Esophagus mucosa (tissue), 1 donor: ENCODE measurements at places on chromosomes 11 and 22.

DNA sequence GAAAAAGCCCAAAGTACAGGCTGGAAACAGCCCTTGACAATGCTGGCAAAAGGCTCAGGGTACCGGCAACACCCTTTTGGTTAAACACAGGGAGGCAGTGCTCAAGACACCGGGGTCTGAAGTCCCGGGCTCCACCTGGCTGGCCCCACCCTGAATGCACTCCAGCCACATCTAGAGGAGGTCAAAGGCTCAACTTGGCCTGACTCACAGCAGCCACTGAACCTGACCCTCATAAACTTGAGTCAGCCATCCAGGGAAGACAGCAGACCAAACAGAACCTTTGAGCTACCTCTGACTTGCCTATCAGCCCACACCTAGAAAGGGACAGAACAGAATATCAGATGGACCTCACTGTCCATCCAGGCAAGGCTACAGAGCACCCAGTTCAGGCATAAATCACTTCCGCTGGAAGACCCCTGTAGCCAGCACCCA is 3.8 kb downstream of the CFL1 start:
- ATAC-seq: no peak

- ATAC-seq: no peak
Measured at GRCh38 chr11:110830344-110830743, 118.1 kb upstream of the ARHGAP20 start.

DNA sequence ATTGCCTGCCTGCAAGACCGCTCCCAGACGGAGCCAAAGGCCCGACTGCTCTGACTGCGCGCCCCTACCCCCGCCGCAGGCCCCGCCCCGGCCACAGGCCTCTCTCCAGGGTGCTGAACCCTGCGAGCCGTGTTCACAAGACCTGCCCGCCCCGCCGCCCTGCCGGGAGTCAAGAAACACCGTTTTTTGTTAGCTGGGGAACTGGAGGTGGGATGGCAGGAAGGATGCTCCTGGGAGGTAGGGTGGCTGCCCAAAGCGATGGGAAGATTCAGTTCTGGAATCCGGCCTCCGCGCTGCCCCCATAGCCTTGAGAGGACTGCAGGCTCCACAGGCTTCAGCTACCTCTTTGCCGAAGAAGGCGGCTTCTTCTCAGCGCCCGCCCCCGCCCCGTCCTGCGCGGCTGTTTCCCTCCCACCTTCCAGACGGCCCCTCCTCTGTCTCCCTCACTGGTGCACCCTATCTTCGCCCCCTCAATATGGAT is 2.7 kb upstream of the PDE2A start:
- peak; percentile 52 for ATAC-seq

GRCh38 chr22:39215426-39216142 is 29.2 kb downstream of the PDGFB start:
- ATAC-seq: no peak

GRCh38 chr11:75349521-75350116 is 1.8 kb downstream of the ARRB1 start:
- ATAC-seq: no peak

DNA sequence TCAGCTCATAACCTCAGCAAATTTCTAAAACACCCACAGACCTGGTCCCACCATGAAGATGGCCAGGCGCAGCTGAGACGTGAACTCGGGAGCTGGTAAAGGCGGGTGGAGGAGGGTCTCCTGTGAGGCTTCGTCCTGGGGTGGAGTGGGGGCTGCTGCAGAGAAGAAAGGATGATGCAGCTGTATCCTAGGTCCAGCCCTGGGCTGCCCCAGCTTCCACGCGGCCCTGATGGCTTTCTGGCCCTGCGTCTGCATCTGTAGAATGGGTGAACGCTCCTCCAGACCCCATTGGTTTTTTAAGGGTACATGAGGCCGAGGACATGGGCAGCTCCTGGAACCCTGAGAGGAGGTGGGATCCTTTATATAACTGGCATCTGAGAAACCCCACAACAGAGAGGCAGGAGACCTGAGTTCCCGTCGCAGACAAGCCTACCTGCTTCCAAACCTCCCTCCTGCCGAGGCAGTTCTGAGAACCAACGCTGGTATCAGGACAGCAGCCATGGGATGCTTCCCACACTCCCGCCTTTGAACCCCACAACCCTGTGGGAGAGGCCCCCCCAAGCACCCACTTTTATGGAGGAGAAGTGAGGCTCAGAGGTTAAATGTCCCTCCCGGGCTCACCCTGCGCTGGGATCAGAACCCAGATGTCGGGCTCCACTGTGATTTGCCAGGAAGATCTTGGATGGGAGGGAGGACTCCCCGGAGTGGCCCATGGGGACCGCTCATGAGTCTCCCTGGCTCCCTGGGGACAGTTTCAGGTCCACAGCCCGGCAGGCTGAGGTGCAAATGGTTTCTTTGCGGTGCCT is 55.2 kb upstream of the FGF3 start:
- no peak for ATAC-seq

- peak; percentile 88 for ATAC-seq
Measured at GRCh38 chr22:19823902-19824211, 30.8 kb downstream of the GNB1L start.

GRCh38 chr11:8682303-8683114 is at the start of the genes RPL27A and TRIM66:
Gene RPL27A (plus strand): TSS chr11:8682792. CDS start chr11:8682814, 22 bp downstream.
Gene TRIM66 (minus strand): TSS chr11:8682665. CDS start chr11:8672274, 10,391 bp downstream.
- peak; percentile 98 for ATAC-seq

DNA sequence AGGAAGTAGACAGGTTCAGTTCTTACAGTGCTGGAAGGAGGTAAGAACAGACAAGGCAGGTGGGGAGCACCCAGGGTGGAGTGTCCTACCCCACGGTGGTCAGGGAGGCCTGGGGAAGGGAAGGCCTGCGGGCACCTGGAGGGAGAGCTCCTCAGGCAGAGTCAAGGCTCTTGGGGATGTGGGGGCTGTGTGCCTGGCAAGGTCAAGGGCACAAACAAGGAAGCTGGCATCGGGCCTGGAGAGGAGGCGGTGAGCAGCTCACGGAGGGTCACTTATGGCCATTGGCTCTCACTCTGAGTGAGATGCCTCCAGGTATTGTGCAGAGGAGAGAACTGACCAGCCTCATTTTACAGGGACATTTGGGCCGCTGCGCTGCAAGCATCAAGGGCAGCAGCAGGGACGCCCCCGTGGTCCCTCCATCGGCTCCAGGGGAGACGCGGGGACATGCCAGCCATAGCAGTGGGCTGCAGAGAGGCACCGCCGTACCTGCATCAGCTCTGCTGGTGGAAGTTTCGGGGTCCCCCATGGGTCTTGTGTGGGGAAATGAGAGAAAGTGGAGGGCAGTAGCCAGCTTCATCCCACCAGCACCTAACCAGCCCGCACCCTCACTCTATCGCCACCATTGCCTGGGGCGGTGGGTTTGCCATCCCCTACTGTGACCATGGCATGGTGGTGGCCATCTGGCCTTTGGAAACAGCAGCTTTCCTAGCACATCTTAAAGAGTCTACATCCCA is 37.5 kb upstream of the RTL6 start:
- no peak for ATAC-seq

DNA sequence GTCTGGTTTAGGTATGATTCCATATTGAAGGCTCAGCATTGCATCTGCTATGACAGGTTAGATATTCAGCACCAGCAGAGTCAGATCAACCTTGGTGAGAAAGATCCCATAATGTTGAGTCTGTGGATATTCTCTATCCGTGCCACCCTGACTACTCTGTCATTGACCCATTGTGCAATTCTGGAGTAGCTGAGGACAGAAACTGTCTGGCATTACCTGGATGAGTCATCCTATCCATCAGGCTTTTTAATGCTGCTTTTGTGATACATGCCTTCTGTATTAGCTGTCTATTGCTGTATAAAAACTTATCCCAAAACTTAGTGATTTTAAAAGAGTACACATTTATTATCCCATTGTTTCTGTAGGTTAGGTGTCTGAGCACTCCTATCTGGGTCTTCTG is 189.1 kb upstream of the FAT3 start:
- ATAC-seq: no peak

DNA sequence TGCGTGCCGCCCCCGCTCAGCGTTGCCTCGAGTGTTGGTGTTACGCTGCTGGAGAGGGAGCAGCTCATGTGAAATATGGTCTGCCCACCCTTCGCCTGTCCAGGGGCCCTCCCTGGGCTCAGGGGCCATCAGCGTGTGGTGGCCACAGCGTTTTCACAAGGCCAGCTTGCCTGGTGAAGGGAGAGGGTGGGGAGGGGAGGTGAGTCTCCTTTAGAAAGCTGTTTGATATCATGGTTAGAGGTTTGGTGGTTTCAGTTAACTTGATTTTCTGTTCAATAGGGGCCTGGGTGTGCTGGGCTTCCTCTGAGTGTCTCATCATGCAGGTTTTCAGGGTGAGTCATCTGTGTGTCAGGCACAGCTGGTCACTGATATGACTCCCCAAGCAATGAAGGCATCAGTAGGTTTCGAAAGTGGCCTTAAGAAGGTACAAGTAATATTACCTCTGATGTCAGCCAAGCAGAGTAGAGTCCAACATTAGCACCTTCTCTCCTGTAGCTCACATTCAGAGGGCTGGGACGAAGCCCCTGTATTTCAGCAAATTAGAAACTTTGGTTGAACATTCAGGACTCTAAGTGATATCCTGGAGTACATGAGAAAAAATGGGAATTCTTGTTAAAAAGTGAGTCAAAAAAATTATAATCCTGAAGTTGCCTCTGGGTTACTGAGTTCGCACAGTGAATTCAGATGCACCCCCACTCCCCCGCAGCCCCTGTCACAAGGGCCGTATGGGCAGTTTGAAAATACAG is 172.5 kb downstream of the TBC1D22A start:
- ATAC-seq: peak; percentile 85

DNA sequence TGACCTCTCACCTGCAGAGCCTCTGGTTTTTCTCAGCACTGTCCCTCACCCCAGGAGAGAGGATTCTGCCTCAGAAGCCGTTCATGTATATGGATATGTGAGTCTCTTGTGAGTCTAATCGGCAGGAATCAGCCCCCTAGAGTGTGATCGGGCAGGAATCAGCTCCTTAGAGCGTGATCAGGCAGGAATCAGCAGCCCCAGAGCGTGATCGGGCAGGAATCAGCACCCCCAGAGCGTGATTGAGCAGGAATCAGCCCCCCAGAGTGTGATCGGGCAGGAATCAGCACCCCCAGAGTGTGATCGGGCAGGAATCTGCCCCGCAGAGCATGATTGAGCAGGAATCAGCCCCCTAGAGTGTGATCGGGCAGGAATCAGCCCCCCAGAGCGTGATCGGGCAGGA is 80.0 kb upstream of the EIF3D start:
- no peak for ATAC-seq
